ENCODE measurements at places on chromosomes 16 and 17.

DNA sequence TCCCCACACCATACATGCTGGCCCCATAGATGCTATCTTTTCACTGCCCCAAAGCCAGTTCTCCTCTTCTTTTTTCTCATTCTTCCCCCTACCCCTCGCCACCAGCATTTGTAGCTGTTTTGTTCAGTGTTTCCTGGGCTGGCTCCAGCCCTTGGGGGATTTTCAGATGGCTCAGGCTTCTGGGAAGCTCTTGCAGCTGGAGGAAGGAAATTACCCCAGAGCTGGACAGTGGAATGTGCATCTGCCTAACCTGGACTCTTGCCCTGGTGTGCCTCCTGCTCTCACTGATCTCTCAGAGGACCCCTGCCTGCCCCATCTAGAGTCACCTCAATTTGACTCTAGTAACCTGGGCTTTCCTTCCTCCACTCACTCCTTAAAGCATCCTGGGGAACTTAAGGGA lies 82.8 kb downstream of the MYH13 start:
- no peak for DNase-seq

GRCh38 chr17:69122065-69122464 lies 19.6 kb downstream of the ABCA6 start:
- no peak for DNase-seq

GRCh38 chr17:46044286-46044928 lies 45.4 kb downstream of the STH start:
- DNase-seq = no peak

GRCh38 chr16:75653922-75654321 lies 6.3 kb downstream of the TERF2IP start:
- DNase-seq = no peak

- no peak for DNase-seq
Observed at GRCh38 chr17:71224824-71225575, 895.8 kb upstream of the SOX9 start.

DNA sequence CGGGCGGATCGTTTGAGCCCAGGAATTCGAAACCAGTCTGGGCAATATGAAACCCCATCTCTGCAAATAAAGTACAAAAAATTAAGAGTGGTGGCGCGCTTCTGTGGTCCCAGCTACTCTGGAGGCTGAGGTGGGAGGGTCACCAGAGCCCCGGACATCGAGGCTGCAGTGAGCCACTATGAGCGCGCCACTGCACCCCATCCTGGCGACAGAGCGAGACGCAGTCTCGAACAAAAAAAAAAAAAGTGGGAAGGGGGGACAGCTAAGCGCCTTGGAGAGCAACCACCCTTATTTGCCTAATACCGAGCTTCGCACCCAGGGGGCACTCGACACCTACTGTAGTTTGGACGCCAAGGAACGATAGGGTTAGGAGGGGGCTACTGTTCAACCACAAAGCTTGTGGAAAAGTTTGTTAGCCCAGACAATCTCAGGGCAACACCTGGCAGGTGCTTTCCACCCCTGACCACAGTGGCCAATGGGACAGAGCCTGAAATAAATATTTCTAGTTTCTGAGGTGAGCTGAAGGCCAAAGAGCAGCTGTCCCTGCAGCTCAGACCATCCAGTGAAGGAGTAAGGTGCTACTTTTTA lies 847 bp upstream of the PSMC3IP start:
- no peak for DNase-seq

- DNase-seq = no peak
Observed at GRCh38 chr17:64028874-64029464, 8.5 kb upstream of the ICAM2 start.

- no peak for DNase-seq
Observed at GRCh38 chr17:47907932-47908562, 12.0 kb downstream of the SP2 start.

DNA sequence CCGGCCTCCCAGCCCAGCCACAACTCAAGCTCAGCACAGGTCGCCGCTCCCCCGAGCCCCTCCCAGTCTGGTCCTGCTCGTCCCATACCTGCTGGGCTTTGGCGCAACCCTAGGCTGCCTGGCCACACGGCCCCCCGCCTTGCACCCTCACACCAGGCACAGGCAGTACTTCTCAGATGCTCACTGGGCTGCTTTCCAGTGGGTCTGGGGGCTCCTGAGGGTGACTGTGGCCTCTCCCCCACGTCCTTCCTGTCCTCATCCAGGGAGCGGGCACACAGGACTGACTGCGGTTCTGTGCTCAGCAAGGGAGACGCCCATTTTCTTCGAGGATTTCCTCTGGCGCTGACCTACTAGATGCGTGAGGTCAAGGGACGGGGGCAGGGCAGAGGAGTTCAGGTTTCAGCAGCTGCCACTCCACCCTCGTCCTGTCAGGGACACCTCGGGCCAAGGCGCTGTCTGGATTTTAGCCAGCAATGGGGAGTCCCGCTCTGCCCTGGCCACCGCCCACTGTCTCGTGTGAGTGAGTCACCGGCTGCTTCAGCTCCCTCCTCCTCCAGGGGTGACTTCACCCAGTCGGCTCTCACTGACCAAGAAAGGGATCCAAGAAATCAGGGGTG lies 115.8 kb downstream of the NPIPB11 start:
- DNase-seq = no peak
